ENCODE measurements at places on chromosomes 6 and 20.

- peak; percentile 53 for DNase-seq
These were observed 805 bp downstream of the MSH5 start for GRCh38 chr6:31740397-31741223.

- peak; percentile 21 for DNase-seq
These were observed 50.9 kb downstream of the RPRD1B start for GRCh38 chr20:38084425-38084951.

DNA sequence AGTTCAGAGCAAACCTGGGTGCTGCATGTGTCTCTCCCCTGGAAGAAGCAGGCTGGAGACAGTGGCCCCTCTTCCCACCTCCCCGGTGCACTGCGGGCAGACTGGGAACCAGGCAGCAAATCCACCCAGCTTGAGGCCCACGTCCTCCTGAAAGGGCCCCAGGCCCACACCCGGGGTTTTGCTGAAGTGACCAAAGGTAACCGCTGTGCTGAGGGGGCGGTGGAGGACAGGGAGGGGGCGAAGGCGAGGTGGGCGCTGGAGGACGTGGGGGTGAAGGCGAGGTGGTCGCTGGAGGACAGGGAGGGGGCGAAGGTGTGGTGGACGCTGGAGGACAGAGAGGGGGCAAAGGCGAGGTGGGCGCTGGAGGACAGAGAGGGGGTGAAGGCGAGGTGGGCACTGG lies 1.8 kb upstream of the BIRC7 start:
- DNase-seq: no peak

DNA sequence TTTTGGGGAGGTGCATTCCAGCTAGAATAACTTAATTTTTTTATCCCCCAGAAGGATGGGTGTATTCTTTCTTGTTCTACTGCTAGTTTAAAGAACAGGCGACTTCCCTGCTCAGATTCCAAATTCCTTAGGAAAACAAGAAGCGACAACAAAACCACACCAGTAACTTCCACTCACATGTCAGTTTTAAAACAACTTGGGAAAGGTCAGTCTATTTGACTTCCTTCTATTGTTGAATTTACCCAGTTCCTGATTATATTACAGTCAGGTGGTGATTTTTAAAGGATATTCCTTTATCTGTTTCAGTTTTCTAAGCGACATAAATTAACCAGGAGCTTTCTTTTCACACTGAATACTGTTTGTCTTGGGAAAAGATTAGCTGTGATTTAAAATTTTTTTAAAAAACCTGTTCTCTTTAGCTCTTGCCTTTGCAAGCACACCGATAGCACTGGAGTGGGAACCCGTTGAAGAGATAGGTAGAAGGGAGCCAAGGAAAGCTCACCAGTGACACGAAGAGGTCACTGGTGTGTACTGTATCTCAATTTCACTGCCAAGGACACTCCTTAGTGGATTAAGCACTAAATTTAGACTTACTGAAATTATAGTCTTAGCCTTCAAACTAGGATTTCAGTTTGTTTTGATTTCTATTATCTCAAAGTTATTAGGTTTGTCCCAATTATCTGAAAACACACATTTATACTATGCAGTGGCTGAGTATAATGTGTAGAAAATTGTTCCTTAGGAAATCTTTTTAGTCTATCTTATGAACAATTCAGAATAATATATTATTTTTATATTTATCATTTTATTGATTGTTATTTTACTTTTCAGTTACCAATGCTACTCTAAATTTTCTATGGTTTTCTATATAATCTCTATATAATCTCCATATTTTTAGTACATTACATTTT lies 22.3 kb downstream of the MARCKS start:
- peak; percentile 79 for DNase-seq

DNA sequence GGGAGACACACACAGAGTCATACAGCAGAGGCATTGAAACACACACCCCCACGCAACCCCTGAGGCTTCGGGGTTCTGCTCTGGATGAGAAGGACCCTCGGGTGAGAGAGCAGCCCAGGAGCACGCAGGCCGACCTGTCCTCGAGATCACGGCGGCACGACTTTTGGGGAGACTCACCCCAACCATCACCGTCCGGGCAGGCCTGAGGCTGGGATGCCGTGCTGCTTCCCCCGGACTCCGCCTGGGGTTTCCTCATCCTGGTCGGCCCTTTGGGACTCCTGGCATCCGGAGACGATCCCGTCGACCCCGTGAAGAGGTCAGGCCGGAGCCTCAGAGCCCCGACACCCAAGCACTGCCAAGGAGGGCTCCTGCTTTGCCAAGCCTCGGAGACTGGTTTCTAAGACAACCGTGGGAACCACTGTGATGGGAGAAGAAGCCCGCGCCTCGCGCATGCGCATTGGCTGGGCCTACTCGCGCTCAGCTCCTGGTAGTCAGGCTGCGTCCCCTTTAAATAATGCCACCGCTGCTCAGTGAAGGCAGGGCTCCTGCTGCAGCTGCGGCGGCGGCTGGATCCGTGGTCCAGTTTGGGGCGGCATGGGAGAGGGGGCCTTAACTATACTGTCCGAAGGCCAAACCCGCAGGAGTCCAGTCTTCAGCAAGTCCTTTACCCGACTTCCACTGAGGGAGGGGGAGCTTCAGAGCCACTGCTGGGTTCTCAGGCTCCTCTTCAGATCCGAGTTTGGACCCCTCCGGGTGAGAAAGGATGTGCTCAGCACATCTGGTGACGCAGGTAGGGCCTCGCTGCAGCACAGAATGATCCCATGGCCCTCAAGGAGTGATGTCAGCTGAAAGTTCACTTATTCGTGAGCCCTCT lies 171.4 kb upstream of the ZNF337 start:
- peak; percentile 88 for DNase-seq

- no peak for DNase-seq
These were observed 382.0 kb downstream of the TAF4 start for GRCh38 chr20:61683721-61684120.

DNA sequence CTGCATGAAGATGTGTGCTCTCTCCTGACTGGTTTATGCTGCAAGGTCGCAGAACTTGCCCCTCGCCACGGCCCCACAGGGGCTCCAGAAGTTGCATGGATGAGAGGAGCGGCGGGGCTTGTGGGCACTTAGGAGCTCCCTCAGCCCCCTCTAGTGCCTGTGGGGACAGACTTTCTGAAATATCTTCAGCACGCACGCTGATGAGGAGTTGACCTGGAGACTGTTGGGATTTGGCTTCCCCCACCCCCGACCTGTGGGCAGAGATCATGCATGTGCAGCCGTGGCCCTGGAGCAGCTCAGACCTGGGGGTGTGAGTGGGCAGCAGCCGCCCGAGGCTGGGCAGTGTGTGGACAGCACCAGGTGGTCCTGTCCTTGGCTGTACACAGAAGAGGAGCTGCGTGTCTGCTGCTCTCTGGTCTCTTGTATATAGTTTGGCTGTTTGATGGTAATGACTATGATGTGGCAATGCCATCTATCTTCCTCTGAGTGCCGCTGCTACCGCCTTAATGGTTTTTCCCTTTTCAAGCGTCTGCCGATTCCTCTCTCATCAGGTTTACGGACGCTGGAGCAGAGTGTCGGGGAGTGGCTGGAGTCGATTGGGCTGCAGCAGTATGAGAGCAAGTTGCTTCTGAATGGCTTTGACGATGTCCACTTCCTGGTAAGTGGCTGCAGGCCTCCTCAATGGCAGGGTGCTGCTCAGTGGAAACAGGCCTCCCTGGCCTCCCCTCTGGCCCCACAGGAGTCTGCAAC lies 81.4 kb downstream of the TCP11 start:
- DNase-seq: no peak

DNA sequence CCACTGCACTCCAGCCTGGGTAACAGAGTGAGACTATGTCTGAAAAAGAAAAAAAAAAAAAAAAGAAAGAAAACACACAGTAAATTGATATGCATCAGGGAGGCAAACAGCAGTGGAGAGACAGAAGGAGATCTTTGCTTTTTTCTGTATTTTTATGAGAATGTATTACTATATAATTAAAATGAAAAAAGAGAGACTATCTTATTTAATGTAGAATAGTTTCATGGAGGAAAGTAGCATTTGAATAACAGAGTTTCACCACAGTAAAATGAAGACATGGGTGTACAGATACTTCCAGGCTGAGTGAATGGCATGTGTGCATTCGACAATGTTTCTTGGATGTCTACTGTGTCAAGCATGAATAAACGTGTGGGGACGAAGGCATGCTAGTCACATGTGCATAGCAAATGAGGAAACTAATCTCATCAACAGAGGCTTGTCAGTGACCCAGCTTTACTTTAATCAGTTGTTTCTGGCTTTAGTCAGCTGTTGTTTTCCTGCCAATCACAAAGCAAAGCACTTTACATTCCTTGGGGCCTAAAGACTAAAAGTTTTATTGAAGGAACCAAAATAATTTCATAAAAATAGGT lies 55.5 kb upstream of the ARMH2 start:
- no peak for DNase-seq

DNA sequence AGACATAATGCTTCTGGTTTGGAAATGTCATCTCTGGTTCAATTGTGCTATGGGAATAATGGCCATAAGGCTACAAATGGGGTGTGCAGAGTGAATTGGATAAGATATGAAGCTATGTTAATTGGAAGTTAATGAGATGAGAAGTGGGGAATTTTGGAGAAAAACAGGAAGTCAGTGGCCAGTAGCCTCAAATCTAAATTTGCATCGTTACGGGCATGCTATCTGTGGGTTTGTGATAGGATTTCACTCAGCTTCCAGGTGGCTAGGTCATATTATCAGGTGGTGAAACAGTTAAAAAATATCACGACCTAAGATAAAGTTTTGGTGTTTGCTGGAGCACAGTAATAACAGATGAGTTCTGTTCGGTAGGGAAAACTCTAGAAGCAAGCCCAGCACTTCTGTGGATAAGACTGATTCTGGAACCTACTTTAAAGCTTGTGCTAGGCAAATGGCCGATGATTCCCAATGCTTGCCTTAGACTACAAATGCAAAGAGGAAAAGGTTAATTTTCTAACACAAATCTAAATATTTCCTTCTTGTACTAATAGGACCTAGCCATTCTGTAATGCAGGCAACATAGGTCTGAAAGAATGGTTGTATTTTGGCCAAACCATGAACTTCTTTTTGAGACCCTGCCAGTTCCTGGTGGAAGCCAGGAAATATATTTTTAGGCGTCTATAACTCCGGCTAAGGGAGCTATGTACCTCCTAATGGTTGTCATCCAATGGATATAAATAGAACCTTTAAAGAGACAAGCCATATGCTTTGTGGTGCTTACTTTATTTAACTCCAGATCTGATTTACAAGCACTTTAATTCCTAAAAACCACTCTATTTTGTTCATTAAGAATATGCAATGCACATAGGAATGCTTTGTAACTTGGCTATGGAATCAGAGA lies 111.0 kb downstream of the PLCB1 start:
- no peak for DNase-seq

DNA sequence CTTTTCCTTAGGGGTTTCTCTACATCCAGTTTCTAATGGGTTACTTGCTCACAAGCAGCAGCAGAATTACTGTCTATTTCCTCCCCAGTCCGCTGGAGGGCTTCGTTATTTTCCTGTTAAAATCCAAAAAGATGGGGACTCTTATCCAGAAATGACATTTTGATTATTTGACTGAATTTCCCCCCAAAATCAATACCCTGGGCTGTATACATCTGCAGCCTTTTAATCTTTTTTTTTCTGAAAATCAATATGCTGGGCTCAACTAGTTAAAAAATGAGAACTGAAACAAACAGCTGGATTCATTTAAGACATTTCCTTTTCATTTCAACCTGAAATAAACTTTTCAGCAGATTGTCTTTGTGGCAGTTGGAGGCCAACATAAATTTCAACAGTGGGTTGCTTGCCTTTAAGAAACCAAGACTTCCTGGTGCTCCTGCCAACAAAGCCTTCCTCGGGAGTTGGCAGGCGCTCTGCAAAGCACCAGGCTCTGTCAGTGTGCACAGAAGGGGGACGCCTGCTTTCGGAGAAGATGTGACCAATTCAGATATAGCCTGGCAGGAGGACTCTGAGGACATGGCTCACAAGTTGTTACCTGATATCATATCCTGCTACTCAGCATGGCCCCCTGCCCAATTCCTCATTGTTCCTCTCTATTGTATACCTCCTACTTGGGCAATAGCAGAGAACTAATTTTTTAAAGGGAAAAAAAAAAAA lies 204.7 kb upstream of the ARG1 start:
- DNase-seq: peak; percentile 67

DNA sequence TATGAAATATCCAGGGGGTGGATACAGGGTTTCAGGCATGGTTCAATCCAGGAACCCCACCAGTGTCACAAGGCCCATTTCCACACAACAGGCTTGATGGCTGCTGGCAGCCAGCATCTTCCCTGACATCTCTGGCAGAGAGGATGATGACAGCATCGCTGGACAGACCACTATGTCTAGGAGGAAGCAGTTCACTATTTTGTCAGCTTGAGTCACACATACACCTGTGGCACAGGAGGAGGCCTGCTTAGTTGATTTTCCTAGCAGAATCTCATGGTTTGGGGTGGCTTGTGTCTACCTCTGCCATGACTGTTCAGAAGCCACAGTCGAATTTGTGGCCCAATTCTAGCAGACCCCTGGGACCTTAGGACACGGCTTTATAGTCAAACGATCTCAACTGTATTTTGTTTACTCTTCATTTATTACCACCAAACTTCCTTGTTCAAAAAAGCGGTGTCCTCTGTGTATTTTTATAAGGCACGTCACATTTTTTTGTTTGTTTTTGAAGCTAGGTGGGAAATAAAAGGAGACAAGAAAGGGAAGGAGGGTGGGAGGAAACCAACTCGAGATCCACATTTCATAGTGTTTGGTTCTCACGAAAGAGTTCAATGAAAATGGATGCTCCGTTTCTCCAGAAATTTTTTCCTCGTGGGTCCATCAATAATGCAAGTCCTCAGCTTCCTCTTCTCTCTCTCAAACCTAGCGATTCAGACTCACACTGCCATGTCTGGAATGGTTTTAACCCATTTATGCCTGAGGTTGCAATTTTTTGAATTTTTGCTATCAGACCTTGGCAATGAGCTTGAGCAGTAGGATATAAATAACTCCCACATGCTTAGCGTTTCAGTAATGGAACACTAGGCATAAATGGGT lies 94.4 kb downstream of the TOX2 start:
- no peak for DNase-seq

- DNase-seq: peak; percentile 62
These were observed 118.7 kb downstream of the HFE start for GRCh38 chr6:26205625-26206574.

DNA sequence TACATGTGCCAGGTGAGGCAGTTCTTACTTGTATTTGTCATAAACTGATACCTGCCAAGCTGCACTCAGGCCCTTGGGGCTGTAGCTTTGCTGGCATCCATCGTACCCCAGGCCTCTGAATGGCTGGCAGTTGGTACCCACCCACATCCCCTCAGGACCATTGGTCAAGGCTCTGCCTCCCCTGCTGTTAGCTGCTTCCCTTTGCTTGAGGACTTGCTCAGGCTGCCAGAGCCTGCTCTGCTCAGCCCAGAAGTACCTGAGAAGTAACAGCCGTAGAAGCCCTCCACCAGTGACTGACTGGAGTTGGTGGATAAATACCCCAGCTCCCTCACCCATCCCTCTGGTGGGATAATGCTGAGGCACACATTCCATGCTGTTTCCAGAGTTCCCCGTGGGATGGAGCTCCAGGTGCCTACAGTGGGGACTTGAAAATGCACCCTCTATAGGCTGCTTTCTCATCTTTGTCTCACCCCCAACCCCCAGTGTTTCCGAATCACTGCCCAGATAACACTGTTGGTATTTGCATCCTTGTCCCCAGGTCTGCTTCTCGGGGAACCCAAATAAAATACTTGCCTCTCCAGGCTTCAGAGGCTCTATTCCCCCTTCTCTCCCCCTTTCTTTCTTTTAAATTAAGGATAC lies 7.3 kb downstream of the EBF4 start:
- no peak for DNase-seq
